ENCODE measurements at places on chromosomes 11 and 22. TPM values are rescaled to one million over a fixed set of nuclear protein-coding genes. Genes with fewer than 3 reads are reported as not detected.
A peak's percentile ranks its signal among the peaks of the same experiment; 100 is the strongest.

The MYRF gene
- total RNA-seq, result 1.0 TPM

The OR5T1 gene
- total RNA-seq, result not detected

The KCTD14 gene
- total RNA-seq, result 0.20 TPM

The SEC14L6 gene
- not detected for total RNA-seq

- DNase-seq, result no peak
- no peak overlapping the region for H3K4me3 ChIP-seq
- H3K36me3 ChIP-seq, result no peaks in the 10 kb centered on the region
- peaks cover 6% of the 10 kb centered on the region for H3K27me3 ChIP-seq
Observed at GRCh38 chr11:32280339-32280738, 155.0 kb downstream of the WT1 start.

DNA sequence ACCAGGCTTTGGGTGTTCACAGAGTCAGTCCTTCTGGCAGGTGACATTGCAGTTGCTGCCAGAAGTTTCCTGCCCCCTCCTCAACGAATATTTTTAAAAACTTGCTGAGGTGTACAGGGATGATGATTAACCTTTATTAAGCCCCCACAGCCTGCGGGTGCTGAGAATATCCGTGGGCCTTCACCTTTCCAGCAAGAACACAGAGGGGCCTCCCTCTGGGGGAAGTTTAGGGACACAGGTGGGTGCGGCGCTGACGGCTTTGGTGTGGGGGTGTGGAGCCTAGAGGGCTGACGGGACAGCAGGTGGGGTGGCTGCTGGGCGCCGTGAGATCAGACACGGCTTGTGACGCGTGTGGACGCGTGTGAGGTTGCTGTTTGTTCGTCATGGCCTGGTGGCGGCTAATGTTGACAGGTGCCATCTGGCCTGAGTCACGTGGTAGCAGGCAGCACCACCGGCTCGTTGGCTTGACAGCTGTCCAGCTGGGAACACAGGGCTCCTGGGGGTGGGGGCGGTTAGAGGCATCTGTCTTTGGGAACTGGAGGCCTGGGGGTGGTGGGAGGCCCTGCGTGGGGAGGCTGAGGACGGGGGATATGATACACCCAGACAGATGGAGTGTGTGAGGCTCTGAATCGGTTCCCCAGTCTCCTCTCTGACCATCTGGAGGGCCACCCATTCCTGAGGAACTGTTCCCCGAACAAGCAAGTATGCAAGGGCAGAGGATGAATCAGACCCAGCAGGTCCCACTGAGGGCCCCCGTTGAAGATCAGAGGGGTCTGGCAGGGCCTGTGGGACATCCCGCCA, 12.5 kb upstream of the LRRC10B start:
- H3K36me3 ChIP-seq, result no peaks in the 10 kb centered on the region
- H3K27me3 ChIP-seq, result peaks cover under 1% of the 10 kb centered on the region
- H3K4me3 ChIP-seq, result no peak overlapping the region
- H3K27ac ChIP-seq, result no peak overlapping the region
- H3K4me1 ChIP-seq, result no peaks in the 10 kb centered on the region

- H3K27ac ChIP-seq, result no peak overlapping the region
- peaks cover 41% of the 10 kb centered on the region for H3K4me1 ChIP-seq
- peaks cover 12% of the 10 kb centered on the region for H3K36me3 ChIP-seq
- no peak for DNase-seq
Observed at GRCh38 chr11:13280777-13281176, 3.2 kb downstream of the BMAL1 start.

DNA sequence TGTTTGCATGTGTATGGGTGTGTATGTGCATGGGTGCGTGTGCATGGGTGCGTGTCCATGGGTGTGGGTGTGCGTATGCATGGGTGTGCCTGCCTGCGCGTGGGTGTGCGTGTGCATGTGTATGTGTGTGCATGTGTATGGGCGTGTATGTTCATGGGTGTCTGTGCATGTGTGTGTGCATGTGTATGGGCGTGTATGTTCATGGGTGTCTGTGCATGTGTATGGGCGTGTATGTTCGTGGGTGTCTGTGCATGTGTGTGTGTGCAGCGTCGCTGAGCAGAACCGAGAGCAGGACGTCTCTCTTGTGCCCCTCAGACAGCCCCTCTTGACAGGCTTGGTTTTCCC, 13.9 kb downstream of the IL17REL start:
- DNase-seq, result no peak
- no peak overlapping the region for H3K4me3 ChIP-seq
- H3K36me3 ChIP-seq, result no peaks in the 10 kb centered on the region
- H3K4me1 ChIP-seq, result peaks cover 12% of the 10 kb centered on the region
- H3K27me3 ChIP-seq, result peaks cover 4% of the 10 kb centered on the region

GRCh38 chr11:102760344-102761035, 19.9 kb downstream of the MMP10 start:
- H3K4me1 ChIP-seq, result no peaks in the 10 kb centered on the region
- peaks cover 10% of the 10 kb centered on the region for H3K27me3 ChIP-seq

GRCh38 chr11:94504689-94505293, 7.5 kb upstream of the C11orf97 start:
- no peaks in the 10 kb centered on the region for H3K4me1 ChIP-seq
- no peak overlapping the region for H3K4me3 ChIP-seq
- no peak for DNase-seq
- H3K36me3 ChIP-seq, result peaks cover 25% of the 10 kb centered on the region
- H3K27me3 ChIP-seq, result no peaks in the 10 kb centered on the region

- H3K36me3 ChIP-seq, result peaks cover 54% of the 10 kb centered on the region
- no peak for DNase-seq
- no peaks in the 10 kb centered on the region for H3K27me3 ChIP-seq
- no peak overlapping the region for H3K27ac ChIP-seq
Observed at GRCh38 chr22:20585639-20586402, 78.4 kb downstream of the MED15 start.

DNA sequence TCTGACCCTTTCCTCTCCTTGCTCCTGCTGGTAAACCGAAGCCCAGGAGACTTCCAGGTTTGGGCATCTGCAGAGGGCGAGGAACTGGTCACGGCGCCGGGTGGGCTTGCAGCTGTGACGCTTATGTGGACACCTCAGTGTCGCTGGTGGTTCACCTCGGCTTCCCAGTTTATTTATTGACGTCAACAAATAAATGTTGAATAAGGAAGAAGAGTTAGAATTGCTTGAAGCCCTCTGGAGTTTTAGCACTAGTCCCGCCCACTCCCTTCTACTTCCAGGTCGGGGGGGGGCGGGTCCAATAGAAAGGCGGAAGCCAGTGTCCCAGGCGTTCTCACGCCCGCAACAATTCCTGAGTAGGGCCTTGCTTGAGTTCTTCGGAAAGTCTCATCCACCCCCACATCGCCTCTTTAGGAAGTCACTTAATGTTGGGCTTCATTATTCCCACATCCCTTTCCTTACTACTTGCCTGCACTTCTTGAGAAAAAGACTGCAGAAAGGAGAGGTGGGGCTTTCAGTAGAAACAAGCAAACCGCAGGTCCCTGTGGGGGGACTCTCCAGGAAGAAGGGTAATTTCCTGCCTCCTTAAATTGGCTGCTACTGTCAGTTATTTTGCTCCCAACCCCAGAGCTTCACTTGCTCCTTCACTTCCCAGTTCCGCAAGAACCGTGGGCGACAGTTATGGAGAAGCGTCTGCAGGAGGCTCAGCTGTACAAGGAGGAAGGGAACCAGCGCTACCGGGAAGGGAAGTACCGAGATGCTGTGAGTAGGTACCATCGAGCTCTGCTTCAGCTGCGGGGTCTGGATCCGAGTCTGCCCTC, at the start of gene TTC9C:
Gene TTC9C, plus strand, starts transcription at position 316 of the 818 bp plus-strand sequence. Its CDS starts 363 bp downstream, at position 679.
- peak within 1 kb of the TSS; percentile 98 for H3K27ac ChIP-seq
- DNase-seq, result peak; percentile 72
- peak within 1 kb of the TSS; percentile 98 for H3K4me3 ChIP-seq
- H3K36me3 ChIP-seq, result peaks cover 64% of the 10 kb centered on the region
- no peaks in the 10 kb centered on the region for H3K27me3 ChIP-seq
- H3K4me1 ChIP-seq, result peaks cover 59% of the 10 kb centered on the region

DNA sequence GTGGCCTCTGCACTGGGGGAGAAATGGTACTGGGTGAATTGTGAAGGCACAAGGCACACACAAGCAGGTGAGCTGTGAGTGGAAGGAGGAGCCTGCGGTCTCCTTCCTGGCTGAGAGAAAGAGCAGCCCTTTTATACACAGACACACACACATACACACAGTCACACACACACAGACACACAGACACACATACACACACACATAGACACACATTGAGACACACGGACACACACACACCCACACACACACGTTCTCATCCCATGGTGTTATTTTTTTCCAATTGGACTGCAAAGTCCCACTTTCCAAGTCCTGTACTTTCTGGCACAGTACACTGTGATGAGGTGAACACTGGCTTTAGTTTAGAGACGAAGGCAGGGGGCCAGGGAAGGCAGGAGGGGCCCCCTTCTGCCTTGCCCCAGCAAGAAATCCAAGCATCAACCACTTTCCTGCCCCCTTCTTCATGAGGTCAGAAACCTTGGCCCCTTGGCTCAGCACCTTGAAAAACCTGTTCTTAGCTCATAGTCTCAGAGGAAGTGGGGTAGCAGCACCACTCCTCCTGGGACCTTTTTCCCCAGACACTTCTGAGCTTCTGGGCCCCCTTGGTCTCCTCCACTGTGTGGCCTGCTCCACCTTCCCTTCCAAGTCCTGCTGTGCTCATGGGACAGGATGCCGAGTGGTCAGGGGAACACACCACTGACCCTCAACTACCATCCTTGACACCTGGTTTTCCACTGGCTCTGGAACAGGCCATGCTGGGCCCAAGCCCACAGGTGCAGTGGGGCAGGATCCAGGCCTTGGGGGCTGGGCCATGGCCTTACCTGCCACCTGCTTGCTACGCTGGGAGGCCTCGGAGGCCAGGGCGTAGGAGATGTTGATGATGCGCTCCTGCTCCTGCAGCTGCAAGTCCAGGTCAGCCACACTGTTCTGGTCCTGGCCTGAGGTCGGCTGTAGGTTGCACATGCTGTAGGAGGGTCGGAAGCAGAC, 43.8 kb downstream of the C11orf58 start:
- no peaks in the 10 kb centered on the region for H3K27me3 ChIP-seq
- no peaks in the 10 kb centered on the region for H3K4me1 ChIP-seq
- H3K4me3 ChIP-seq, result no peak overlapping the region
- no peaks in the 10 kb centered on the region for H3K36me3 ChIP-seq
- DNase-seq, result no peak
- H3K27ac ChIP-seq, result no peak overlapping the region

DNA sequence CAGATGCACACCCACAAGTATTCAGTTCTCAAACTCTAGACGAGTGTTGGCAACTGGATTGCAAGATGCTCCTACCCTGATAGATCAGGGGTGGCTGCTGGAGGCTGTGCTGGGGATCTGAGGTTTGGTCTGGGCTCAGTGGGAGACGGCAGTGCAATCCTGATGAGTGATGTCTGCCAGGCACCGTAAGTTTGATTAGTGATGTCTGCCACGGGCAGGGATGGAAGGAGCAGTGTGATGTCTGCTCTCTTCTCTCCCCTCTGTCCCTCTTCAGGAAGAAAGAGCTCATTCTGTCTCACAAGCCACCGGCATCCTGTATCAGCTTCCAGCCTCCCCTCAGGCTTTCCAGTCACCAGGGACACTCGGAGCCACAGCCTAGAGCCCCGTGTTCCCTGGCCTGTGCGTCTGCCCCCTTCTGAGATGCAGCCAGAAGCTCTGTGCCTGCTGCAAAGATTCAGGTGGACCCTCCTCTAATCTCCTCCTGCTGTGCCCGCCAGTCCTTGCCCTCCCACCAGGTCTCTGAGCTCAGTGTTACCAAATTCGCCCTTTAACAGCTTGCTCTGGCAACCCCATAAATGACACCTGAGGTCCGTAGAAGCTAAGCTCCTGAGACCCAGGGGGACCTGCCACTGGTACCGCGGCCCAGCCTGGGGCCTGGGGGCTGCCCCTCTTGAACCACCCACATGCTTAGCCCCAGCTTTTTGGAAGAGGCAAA, 19.9 kb downstream of the TP53I11 start:
- peaks cover 3% of the 10 kb centered on the region for H3K4me1 ChIP-seq
- DNase-seq, result no peak
- peaks cover 2% of the 10 kb centered on the region for H3K27me3 ChIP-seq

DNA sequence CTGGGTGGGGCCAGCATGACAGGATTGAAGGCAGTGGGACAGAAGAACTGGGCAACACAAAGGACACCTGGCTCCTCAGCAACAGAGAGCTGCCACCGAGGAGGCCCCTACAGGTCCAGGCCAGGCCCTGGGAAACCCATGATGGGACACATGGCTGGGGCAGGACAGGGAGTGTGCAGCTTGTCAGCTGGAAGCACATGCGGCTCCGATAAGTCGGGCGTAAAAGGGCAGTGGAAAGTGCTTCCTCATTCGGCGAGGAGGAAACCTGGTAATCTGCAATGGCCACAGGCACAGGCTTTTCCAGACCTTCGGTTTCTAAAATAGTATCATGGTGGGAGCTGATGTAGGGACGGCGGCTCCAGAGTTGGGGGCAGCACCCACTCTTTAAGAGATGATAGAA, 16.5 kb downstream of the GNAZ start:
- H3K4me1 ChIP-seq, result peaks cover 30% of the 10 kb centered on the region
- no peaks in the 10 kb centered on the region for H3K27me3 ChIP-seq
- DNase-seq, result no peak
- no peaks in the 10 kb centered on the region for H3K36me3 ChIP-seq

DNA sequence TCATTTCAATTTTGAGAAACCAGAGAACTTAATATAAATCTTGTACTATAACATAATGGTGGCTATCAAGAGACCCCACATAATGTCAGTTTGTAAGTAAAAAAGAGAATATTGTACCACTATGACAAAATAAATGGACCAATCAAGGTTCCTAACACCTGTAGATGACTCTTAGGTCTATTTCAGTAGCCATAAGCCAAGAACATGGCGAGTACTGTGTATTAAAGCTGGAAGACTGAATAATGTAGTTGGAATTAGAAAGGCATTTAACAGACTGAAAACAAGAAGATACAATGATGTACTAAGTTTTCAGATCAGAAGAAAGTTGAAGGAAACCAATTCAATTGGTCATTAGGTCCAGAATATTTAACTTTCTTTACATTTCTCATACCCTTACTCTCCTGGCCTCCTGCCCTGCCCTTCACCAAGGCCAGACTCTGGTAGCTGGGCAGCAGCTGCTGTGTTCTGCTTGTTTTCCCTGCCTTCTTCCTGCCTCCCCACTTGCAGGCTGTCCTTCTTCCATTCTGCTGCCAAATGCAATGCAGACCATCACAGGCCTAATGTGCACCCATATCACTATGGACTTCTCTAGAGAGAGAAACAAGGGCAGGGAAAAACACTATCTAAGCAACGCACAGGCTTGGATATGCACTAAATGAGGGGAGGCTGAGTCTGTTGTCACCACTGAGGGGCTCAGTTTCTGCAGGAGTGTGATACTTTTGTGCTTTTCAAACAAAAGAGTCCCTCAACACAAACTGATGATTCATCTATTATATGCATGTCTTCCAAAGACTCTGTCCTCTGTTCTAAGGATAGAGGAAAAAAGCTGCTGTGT, 60.1 kb downstream of the RAB30 start:
- H3K27me3 ChIP-seq, result no peaks in the 10 kb centered on the region
- H3K4me3 ChIP-seq, result no peak overlapping the region
- peaks cover 87% of the 10 kb centered on the region for H3K4me1 ChIP-seq
- DNase-seq, result no peak
- peak overlapping the region; percentile 26 for H3K27ac ChIP-seq

DNA sequence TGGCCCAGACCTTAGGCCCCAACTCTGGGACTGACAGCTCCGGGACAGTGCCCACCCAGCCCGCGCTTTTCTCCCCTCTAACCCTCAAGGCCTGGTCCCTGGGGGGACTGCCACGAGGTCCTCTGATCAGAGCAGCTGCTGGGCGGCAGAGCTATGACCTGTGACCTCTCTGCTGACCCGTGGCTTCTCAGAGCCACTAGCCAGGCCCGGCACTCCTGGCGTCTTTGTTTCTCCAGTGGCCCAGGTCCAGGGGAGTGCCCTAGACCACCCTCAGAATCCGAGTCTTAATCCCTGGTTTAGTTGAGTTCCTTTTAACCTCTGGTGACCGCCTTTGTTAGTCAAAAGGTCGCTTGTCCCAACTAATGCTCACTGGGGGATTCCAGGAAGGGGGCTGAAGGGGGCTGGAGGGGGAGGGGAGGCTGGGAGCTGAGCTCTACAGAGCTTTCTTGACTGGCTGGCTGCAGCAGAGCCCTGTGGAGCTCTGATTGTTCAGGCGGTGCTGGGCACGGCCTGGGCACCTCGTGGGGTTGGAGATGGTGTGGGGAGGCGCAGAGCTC, 1.2 kb downstream of the FBLN1 start:
- no peak overlapping the region for H3K4me3 ChIP-seq
- no peak for DNase-seq
- H3K36me3 ChIP-seq, result no peaks in the 10 kb centered on the region

Measured in activated B cell treated with CpG ODN at 0.5 μM for 24 hours (primary cell).